ENCODE measurements at places on chromosomes 3 and 15.

- DNase-seq = no peak
Observed at GRCh38 chr3:128360705-128361271, 105.9 kb downstream of the DNAJB8 start.

DNA sequence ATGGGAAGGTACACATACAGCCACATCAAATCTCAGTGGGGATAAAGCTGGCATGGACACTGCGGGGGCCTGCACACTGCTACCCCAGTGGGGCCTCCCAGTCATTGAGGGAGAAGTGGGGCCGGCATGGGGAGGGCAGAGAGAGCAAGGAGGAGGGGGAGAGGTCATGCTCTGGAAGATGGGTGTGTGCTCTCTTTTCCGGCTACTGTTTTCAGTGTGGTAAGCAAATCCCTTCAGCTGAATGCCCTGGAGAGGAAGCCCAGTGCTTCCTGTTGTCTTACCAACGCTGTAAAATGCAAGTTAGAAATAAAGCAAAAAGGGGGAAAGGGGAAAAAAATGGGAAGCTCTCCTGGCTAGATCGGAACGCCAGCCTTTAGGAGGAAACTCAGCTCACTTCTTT lies 30.8 kb downstream of the NRROS start:
- DNase-seq = no peak

DNA sequence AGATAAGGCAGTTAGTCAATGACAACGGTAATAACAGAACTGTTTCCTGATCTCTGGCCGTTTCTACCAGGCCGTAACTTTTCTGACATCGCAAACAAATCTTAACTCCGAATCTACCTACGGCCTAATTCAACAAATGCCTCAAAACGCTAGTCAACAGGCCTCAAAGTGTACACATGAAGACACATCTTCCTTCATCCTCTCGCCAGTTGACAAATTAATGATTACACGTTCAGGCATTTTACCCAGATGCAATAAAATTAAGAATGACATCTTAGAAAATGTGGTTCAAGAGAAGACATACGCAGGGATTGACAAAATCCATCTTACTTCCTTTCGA lies 1.5 kb downstream of the SFMBT1 start:
- no peak for DNase-seq

DNA sequence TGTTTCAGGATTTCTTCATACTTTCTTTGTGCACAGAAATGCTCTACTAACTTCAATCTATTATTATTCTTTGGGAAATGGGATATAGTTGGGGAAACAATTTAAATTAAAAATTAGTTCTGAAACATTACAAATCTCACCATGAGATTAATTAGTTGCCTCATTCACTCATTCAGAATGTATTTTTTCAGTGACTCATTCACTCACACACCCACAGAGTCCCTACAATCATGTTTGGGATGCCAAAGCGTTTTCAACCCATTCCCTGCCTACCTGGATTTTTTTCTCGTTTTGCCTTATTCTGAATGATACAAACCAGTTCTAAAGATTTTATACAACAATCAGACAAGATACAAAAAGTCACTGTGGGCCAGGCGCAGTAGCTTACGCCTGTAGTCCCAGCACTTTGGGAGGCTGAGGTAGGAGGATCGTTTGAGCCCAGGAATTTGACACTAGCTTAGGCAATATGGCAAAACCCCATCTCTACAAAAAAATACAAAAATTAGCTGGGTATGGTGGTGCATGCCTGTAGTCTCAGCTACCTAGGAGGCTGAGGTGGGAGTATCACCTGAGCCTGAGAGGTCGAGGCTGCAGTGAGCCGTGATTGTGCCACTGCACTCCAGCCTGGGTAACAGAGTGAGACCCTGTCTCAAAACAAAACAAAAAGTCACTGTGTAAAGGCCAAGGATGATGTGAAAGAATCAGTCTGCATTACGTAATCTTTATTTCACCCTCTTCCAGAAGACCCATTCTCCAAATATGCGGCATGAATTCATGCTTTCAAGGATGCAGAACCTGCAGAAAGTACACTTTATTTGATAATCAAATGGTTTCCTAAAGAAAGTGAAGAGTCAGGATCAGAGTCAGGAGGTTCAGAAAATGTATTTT lies 34.8 kb upstream of the ARHGEF3 start:
- DNase-seq = no peak

DNA sequence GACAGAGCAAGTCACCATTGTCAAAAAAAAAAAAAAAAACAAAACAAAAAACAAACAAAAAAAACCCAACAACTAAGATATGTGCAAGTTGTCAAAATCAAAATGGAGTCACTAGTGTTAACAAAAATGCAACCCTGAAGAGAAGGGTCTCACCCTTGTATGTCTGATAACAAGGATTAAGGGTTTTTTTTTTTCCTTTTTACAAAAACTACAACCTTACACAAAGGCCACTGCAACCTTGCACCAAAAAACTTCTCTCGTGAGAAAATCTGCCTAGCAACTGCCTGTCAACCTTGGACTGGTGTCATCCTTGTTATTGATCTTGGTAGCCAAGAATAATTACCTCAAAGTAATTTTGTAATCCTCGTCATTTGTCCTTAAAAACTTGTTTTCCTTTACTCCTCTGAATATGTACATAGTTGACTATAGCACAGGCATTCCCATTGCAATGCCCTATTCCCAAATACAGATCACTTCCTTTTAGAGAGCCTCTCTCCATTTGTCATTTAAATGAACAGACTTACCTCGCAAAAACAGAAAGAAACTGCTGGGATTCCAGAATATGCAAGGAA lies 24.0 kb downstream of the TFRC start:
- no peak for DNase-seq

DNA sequence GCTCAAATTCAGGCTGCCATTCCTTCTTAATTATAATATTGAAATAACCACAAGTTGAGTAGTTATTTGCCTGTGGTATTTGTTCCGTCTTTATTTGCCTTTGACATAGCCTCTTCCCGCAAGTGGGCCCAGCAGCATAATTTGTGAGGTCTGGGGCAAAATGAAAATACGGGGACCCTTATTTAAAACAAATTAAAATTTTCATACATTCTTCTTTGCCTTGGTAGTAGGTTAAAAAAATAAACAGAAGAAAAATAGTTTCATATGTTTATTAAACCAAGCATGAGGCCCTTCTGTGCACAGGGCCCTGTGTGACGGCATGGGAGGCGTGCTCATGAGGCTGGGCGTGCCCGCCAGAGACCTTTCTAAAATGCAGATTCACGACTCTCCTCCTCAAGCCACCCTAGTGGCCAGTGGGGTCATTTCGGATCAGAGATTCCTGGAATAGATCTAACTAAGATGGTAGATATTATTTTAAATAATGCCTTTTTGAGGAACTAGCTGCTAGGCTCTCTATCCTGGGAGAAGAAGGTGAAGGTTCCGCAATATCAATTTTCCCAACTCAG lies 35.4 kb downstream of the MASP1 start:
- DNase-seq = no peak

GRCh38 chr3:100163787-100164186 lies 49.5 kb upstream of the FILIP1L start:
- no peak for DNase-seq

Data from neuronal stem cell (in vitro differentiated cells).